ENCODE measurements at places on chromosomes 7 and 10. TPM values are rescaled to one million over a fixed set of nuclear protein-coding genes. Genes with fewer than 3 reads are reported as not detected.
A peak's percentile ranks its signal among the peaks of the same experiment; 100 is the strongest.

LLCFC1 gene
- not detected for total RNA-seq

INSIG1 gene
- total RNA-seq: 8.7 TPM

SEMA4G gene
- total RNA-seq: 1.6 TPM

CACNB2 gene
- total RNA-seq: 55.9 TPM

CNTNAP2 gene
- 0.22 TPM for total RNA-seq

RTKN2 gene
- not detected for total RNA-seq

PNLIPRP3 gene
- total RNA-seq: not detected

ZCCHC24 gene
- 49.0 TPM for total RNA-seq

- no peak for DNase-seq
Observed at GRCh38 chr7:22039670-22040069, 94.0 kb upstream of the CDCA7L start.

DNA sequence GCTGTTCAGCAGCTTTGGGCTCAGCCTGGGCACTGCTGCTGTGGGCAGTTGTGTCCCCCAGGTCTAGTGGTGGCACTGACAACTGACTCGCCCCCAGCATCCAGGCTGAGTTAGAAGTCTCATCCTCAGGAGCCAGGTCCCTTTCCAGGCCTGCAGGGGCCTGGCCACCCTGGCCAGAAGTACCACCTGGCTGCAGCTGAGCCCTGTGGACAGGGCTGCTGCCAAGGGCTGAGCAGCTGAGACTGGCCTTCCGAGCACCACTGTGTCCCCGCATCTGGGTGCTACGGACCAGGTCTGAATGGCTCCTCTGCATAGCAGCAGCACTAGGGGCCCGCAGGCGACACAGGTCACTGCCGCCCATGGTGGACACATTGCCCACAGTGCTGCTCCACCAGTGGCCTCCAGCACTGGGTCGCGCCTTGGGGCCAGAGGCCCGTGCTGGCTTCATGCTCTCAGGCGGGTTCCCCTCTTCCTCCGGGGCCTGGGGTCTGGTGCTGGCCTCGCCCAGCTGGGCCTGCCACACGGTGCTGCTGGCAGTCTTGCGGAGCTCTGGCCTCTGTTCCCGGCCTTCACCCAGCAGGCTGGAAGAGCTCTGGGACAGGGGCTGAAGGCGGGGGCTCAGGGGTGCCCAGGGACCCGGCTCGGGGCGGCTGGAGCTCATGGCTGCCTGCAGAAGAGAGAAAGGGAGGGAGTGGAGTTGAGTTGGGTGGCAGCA lies 6.2 kb downstream of the GPRIN2 start:
- DNase-seq: peak; percentile 31

- DNase-seq: no peak
Observed at GRCh38 chr10:43809211-43809930, 160.7 kb upstream of the ZNF32 start.

DNA sequence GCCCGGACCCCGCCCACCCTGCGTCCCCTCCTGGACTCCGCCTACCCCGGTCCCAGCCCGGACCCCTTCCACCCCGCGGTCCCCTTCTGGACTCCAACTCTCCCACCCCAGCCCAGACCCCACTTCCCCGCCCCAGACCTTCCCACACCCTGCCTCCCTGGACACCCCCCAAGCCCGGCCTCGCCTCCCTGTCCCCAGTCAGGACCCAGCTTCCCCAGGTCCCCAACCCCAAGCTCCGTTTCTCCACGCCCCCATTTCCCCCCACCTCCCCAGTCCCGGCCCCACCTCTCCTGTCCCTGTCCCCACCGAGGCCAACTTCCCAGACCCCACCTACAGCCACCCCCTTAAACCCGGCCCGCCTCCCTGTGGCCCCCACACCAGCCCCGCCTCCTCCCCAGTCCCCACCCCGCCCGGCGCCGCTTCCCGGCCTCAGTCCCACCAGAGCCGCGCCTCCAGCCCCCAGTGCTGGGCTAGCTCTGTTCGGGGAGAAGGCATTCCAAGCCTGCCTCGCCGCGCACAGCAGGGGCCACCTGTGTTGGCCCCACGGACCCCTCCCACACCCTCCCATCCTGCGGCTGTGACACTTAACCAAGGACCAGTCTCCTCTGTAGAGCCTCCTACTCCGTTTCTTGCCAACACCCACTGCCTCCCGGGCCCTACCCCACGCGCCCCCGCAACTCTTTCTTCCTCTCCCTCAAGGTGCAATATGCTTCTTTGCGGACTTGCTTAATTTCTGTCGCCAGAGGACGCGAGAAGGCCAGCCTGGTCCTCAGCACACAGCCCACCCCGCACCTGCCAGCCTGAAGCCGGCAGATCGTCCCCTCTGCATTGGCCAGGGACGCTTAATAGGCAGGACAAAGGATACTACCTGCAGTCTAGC lies 736 bp upstream of the ITIH5 start:
- DNase-seq: peak; percentile 38

DNA sequence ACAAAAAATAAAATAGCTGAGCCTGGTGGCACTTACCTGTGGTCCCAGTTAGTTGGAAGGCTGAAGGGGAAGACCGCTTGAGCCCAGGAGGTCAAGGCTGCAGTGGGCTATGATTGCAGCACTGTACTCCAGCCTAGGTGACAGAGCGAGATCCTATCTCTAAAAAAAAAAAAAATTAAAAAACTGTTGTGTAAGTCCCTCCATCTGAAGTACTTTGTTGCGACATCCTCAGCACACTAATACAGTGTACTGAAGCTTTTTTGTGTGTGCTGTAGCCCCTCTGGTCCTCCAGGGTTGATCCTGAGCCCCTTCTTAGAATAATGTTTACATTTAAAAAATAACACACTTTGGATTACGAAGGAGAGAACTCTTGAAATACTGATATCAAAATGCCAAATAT lies 71.3 kb downstream of the PFKFB3 start:
- DNase-seq: no peak

- no peak for DNase-seq
Observed at GRCh38 chr7:115356999-115357702, 435.3 kb downstream of the MDFIC start.

DNA sequence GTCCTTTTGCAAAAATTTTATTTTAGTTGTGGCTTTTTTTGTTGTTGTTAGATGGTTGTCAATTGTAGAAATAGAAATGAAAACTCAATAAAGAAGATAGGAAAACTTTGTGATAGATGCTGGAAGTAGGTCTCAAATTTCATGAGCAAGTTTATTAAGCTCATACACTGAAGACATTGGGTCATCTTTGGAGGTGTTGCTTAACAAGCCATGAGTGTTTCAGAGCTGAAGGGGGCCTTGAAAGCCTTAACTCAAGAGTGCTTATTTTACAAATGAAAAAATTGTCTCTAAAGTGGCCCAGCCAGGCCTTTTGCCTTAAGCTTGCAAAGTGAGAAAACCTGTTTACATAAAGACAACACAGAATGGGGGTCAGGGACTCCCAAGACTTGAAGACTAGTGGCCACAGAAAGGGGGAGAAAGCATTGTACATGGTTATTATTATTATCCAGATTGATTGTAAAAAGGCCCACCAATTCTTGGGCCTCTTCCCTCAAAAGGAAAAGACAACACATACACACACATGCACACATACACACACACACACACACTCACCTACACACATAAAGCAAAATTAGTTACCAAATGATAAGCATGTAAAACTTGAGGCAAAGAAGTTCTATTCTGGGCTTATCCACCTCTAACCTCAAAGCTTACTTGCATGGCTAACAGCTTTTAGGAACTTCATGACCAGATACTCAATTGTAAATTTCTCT lies 49.7 kb upstream of the GLCCI1 start:
- DNase-seq: no peak

DNA sequence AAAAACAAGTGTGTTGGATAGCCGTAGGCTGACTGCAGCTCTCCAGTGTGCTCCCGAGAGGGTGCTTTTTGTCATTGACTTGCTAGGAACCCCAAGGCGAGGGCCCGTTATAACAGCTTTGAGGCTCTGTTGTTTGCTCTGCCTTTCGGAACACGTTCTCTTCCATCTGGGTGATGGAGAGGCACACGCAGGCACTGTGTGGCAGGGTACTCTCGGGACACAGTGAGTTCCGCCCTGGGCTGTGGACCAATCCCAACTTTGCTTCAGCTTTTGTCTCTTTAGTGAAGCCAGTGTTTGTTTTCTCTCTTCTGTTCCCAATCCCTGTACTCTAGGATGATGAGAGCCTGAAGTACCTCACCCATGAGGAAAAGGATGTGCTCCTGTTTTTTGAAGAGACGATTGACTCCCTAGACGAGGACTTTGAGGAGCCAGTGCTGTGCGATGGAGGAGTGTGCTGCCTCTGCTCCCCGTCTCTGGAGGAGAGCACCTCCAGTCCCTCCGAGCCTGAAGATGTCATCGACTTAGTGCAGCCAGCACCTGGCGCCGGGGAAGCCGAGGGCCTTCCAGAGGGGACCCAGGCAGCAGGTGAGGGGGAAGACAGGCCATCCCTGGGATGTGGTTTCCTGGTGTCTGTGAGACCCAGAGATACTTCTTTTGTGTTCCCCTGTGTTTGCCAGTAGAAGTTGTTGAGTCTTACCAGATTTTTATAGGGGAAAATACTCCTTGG lies 43.2 kb downstream of the PROSER2 start:
- DNase-seq: no peak

DNA sequence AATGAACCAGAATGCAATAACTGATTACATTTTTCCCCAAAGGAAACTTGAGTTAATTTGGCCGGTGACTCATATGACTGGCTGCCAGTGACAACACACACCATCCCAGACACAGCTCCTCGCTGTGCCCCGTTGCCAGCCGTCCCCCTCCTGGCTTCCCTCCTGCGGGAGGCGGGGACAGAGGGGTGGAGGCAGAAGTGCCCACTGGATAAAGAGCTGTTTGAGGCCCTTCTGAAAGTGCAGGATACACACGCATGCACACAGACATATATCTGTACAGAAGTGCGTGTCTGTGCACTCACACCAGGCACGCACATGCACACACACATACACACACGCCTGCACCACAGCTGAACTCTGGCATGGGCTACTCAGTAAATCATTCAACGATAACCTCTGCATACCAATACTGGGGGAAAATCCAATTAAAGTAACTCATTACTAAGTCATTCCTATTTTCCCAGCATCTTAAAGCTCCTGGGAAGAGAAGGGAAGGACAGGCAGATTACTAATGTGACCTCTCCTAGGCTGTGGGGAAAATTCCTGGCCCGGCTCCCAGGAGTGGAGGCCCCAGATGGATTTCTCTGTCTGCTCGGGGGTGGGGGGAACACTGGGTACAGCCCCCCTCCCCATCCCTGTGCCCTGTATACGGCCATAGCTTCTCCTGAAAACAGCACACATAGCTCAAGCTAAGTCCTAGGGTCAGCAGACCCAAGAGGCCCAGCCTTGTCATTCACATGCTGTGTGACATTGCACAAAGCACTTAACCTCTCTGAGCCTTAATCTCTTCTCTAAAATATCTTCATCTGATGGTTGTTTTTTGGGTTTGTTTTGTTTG lies 52.3 kb upstream of the MYL10 start:
- peak; percentile 69 for DNase-seq

DNA sequence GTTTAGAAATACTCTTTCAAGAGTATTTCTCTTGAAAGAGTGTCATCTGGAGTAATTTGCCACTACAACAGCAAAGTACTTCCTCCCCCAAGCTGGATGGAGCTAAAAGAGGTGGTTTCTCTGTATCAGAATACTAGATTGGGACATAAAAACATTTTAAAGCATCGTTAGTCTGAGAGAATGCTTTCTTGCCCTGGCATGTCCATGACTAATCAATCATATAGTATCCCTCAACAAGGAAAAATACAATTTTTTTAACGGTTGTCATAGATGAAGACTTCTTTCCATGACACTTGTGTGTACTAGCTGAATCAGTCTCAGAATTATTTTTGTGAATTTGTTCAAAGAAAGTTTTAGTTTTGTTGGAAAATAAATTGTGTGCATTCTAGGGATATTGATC lies 237.9 kb downstream of the NEBL start:
- no peak for DNase-seq

- no peak for DNase-seq
Observed at GRCh38 chr10:12432402-12433189, 83.2 kb downstream of the CAMK1D start.

Measured in left ventricle myocardium superior (tissue), 1 donor.